NCI-H524 treated with DMSO at 0.1 percent for 48 hours (cell line): ENCODE measurements at places on chromosomes 5 and 9.

- no peak for DNase-seq
Measured at GRCh38 chr9:88537761-88538091, 2.7 kb downstream of the NXNL2 start.

DNA sequence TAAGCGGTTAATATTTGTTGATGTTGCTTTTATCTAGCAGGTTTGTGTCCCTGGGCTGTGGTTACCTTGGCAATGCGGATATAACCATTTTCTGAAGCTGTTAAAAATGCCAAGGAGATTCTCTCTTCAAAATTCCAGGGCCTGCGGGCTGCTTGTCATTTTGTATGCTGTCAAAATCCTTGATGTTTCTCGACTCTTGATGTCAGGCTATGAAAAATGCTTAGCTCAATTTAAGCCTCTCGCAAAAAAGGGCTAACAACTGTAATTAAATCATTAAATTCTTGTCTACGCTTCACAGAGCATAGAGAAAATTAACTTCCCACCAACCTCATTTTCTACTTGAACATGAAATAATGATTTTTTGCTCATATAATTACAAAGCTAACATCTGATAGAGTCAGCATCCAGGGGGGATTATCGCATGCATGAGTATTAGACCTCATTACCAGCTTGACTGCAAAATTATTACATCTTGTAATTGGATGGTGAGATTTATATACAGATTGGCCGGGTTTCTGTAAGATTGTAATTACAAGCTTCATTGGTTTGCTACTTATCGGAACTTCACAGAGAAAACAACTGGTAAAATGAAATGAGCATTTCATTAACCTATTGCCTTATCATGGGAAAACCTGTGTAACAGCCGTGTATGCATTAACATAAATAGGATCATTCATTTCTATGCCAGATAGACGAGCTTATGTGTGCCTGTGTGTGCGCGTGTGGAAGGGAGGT is 83.1 kb upstream of the IRX1 start:
- peak; percentile 78 for DNase-seq

DNA sequence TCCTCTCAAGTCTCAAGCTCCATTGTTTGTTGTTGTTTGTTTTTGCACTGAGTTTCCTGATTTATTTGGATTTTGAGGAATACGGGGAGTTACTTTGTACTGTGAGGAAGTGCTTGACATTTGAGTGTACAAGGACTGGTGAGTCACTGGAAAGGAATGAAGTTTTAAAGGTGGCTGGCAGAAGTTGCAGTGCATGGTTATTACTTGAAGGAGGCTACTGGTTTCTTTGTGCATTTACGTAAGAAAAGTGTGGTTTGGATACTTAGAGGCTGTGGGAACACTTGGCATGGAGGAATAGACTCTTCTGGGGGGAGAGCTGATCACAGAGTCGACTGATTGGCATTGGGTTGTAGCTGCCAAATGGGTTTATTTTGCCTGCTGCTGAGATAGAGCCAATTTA is 919.0 kb downstream of the TAF11L14 start:
- DNase-seq, result no peak

DNA sequence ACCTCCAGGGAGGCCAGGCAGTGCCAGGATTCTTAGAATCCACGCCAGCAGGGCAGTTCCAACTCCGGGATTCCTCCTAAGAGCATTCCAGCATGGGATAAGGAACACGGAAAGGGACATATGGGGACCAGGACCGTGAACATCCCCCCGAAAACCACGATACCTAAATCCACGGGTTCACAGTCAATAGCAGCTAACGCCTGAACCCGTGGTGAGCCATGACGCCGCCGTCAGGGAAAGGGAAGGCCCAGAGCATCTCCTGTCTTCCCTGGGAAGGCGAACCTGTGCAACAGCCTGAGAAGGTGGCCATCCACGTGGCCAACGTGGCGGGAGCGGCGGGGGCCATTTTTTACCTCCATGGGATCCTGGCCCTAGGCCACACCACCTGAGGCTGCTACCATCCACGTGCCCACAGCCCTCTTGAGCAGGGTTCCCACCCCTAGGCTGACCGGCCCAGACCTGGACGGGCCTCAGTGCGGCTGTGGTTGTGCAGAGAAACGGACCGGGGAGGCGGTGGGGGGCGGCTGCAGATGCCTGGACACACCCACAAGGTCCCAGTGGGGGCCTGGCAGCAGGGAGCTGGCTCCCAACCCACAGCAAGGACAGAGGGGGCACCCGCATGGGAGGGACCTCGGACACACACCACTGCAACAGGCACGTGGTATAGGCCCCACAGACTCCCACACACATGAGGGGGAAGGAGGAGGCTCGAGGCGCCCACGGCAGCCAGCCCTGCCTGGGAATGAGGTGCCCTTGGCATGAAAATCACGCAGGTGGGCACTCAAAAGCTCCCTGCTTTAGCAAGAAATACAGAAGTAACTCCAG is 42.8 kb downstream of the SLC12A7 start:
- DNase-seq, result no peak

DNA sequence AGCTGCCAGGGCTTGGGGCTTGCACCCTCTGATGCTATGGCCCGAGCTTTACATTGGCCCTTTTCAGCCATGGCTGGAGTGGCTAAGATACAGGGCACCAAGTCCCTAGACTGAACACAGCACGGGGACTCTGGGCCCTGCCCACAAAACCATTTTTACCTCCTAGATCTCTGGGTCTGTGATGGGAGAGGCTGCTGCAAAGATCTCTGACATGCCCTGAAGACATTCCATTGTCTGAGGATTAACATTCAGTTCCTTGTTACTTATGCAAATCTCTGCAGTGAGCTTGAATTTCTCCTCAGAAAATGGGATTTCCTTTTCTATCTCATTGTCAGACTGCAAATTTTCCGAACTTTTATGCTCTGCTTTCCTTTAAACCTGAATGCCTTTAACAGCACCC is 337.0 kb upstream of the SMC2 start:
- DNase-seq, result no peak

DNA sequence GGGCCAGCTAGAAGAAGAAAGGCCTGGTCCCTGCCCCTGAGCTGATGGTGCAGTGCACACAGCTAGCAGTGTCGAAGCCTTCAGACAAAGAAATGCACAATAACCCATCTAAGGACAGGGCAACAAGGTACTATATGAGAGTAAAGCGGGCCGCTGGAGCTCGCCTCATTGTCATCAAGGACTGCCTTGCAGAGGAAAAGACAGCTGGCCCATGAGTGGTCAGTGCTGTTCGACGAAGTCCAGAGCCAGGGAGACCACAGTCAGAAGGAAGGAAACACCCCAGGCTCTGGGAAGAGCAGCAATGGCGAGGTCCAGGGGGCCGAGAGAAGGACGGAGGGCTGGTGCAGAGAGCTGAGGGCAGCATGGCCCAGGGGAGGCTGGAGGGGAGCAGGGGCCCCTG is 17.3 kb downstream of the ATPSCKMT start:
- no peak for DNase-seq

- DNase-seq, result no peak
Measured at GRCh38 chr9:113302792-113303418, at the start of gene RNF183. RNF183 (minus strand) TSS chr9:113303376; CDS start chr9:113298184, 5,192 bp downstream.

- DNase-seq, result no peak
Measured at GRCh38 chr9:98545021-98545420, 163.7 kb downstream of the GABBR2 start.

- DNase-seq, result no peak
Measured at GRCh38 chr5:100691548-100691947, 156.4 kb downstream of the FAM174A start.

DNA sequence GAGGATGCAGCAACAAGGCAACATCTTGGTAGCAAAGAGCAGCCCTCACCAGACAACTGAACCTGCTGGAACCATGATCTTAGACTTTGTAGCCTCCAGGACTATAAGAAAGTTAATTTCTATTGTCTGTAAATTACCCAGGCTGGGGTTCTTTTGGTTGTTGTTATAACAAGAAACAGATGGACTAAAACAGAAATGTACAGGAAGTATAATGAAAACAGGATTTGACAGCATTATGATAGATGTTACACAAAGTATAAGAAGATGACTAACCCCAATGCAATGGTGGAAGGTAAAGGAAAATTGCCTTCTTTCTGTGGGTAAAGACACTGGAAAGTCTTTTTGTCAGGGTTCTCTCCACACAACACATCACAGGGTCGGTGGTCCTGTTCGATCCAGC is 204.2 kb downstream of the SGCD start:
- DNase-seq, result no peak

DNA sequence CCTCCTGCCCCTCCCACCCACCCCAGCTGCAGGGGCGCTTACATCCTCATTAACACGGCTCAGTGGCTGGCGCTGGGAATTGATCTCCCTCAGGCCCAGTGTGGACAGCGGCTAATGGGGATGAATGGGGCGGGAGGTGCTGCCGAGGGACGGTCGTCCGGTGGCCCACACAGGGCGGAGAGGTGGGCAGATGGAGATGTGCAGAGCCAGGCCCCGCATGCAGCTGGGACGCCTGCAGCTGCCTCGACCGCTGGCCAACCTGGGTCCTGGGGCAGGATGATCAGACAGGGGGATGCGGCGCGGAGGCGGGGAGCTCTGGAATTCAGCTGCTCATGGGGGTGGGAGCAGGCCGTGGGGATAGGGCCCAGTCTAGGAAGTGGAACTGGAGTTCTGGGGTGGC is 17.6 kb downstream of the TSPAN17 start:
- no peak for DNase-seq

DNA sequence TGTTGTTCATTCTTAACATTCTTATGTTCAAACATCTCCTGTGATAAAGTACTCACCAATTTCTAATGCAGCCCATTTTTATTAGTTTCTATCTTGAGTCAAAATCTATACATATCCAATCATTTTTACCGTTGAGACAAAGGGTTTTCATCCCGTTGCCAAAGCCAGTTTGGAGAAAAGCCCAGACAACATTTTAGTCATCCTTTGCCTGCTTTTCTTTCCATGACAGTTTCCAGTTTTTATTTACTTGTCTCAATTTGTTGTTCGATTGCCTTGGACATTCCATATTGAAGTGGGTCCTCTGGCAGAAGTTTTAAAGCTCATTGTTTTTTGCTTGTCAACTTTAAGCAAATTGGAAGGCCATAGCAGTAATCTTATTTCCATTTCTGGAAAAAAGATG is 123.9 kb downstream of the RAB3C start:
- no peak for DNase-seq

- no peak for DNase-seq
Measured at GRCh38 chr5:173302546-173303155, 25.6 kb downstream of the STC2 start.

GRCh38 chr5:54214722-54215121 is 95.7 kb downstream of the ARL15 start:
- DNase-seq, result no peak

DNA sequence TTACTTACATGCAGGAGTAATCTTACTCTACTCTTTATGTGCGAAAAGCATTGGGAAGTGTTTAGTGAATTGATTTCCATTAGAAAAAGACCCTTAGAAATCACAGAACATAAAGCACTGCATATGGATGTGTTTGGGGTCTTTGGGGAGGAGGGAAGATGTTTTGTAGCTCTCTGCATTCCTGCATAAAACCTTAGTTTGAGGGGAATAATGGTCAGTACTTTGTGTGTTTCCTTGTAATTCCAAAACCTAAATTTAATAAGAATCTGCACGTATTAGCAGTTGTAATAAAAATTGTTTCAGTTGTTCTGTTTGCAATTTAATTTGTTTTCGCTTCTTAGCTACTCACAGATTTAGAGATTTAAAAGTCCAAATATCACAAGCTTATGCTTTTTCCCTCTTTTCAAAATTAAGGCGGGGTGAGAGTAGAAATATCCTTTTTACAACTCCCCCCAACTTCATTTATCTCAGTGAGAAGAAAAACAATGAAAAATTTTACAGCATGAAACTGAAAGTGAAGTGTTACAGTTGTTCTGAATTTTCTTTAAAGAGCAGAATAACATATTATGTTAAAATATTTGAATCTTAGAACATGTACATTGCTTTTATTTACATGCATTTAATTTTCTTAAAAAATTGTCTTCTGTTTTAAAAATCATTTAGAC is 143.8 kb downstream of the SMARCA2 start:
- no peak for DNase-seq

- no peak for DNase-seq
Measured at GRCh38 chr9:78248635-78249034, 12.8 kb downstream of the CEP78 start.

DNA sequence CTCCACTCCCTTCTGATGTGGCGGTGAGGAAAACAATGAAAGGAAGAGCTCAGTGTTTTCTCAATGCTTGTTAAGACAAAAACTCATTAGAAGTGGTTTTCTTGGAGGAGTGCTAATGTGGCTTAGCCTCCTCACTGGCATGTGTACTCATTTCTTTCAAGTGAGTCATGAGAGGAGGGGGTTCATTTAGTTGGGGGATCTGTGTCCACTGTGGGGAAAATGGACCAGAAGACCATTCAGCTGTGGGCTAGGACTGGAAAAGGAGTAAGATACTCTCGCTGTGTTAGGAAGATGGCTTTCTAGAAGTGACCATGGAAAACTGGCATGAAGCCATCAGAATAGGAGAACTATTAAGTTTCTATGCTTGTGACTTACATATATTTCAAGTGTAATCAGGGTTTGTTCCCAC is 23.5 kb downstream of the KLF9 start:
- no peak for DNase-seq

DNA sequence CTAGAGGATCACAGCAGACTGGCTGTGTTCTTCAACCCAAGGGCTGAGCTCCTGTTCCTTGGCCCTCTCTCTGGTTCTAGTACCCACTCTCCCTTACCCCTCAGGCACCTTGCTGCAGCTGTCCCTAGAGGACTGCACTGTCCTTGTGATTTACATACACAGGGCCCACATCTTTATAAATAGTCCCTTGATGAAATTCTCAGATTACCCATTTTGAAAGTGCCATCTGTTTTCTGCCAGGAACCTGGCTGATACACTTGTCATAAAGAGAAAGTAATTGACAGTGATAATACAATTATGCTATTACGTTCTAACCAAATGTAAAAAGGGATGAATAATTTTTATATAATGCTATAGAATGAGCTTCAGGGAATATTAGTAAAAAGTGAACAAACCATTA is 16.5 kb upstream of the SPARC start:
- DNase-seq, result peak; percentile 92

DNA sequence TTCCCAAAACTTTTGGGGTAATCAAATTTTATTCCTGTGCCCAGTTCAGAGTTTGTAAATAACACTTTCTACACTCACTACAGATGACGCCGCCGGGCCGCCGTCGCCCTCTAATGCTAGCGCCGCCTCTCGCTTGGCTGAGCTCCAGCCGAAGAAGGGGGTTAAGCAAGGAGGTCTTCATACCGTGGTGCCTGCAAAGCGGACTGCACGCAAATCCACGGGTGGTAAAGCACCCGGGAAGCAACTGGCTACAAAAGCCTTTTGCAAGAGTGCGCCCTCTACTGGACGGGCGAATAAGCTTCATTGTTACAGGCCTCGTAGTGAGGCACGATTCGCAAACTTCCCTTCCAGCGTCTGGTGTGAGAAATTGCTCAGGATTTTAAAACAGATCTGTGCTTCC is 280.4 kb downstream of the MEF2C start:
- no peak for DNase-seq

DNA sequence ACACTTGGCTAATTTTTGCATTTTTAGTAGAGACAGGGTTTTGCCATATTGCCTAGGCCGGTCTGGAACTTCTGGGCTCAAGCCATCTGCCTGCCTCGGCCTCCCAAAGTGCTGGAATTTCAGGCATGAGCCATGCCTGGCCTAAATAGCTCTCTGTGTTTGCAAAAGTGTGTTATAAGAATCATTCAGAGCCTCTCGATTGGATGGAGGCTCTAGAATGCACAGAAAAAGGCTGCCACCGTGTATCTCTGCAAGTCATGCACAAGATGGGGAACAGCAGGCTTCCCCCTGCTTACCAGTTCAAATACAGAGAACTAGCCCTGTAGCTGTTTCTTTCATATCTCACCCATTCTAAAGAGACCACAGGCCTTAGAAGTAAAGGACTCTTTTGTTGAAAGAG is 28.3 kb downstream of the FXN start:
- DNase-seq, result no peak

- DNase-seq, result no peak
Measured at GRCh38 chr9:99177576-99178366, 44.0 kb downstream of the ALG2 start.
